Naive thymus-derived CD4-positive, alpha-beta T cell (primary cell): ENCODE measurements at places on chromosomes 1 and 21. TPM values are rescaled to one million over a fixed set of nuclear protein-coding genes. Genes with fewer than 3 reads are reported as not detected.

The C1orf74 gene
- 0.31 TPM for polyA plus RNA-seq

The HJV gene
- not detected for polyA plus RNA-seq

The ANKRD65 gene
- not detected for polyA plus RNA-seq

The CHI3L1 gene
- polyA plus RNA-seq = not detected

The REN gene
- polyA plus RNA-seq = not detected

The KRTAP19-3 gene
- polyA plus RNA-seq = not detected

The RGS8 gene
- polyA plus RNA-seq = not detected

The F3 gene
- not detected for polyA plus RNA-seq

The LRRC3 gene
- 0.66 TPM for polyA plus RNA-seq
